ENCODE measurements at places on chromosomes 5 and 9.

DNA sequence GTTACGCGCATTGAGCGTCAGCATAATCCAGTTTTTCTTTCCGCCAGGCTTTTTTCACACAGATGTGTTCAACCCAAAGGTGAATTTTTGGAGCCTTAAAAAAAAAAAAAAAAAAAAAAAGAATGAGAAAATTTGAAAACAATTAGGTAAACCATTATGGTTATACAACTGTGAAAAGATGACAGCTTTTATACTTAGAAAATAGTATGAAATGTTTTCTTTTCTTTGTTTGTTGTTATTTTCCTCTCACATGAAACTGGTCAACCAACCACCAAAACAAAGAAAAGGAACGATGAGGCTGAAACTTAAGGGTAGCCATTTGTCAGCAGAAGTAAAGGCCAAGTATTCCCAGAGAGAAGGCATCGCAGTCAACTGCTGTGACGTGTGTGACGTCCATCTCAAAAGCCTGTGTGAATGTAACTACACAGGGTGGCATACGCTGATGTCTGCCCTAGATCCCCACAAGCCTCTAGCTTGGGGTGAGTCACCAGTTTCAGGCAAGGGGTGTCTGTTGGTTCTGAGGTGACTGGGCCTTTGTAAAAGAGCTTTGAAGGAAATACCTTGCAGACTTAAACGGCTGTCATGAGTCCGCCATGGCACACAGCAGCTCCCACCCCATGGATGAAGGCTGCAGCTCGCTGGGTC lies 182.9 kb downstream of the AOPEP start:
- DNase-seq = no peak

GRCh38 chr5:13809921-13810320 lies 134.6 kb downstream of the DNAH5 start:
- no peak for DNase-seq

DNA sequence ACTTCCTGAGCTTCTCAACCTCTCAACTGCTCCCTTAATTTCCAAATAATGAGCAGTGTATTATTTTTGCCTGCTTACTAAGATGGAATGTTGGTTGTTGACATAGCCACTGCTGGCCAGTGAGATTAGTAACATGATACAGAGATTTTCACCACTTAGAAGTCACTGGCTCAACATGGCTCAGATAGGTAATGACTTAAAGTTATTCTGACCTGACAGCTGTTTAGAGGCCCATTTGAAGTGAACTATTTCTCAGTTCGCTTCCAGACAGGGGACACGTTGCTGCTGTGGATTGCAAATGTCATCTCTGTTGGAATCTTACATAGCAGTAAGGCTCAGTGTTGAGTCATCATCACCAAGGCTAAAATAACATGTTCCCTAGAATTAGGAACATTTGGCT lies 490.2 kb downstream of the TLE4 start:
- no peak for DNase-seq

DNA sequence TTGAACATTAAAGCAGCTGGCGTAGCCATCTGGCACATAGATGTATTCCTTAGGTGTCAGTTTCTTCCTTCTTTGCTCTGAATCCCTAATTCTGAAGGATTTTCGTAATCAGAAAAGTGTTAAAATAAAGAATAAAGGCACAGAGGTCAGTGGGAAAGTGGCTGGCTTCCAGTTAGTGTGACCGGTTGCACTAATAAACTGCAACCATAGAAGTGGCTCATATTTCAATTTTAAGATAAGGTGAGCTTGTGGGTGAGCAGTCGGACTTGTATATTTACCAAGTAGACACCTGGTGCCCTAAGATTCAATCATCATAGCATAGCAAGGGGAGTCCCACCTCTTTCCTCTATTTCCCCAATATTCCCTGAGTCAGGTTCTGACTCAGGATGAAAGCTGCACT lies 459.6 kb downstream of the ACTL7B start:
- DNase-seq = no peak

GRCh38 chr9:1383899-1384455 lies 333.8 kb downstream of the DMRT2 start:
- no peak for DNase-seq

DNA sequence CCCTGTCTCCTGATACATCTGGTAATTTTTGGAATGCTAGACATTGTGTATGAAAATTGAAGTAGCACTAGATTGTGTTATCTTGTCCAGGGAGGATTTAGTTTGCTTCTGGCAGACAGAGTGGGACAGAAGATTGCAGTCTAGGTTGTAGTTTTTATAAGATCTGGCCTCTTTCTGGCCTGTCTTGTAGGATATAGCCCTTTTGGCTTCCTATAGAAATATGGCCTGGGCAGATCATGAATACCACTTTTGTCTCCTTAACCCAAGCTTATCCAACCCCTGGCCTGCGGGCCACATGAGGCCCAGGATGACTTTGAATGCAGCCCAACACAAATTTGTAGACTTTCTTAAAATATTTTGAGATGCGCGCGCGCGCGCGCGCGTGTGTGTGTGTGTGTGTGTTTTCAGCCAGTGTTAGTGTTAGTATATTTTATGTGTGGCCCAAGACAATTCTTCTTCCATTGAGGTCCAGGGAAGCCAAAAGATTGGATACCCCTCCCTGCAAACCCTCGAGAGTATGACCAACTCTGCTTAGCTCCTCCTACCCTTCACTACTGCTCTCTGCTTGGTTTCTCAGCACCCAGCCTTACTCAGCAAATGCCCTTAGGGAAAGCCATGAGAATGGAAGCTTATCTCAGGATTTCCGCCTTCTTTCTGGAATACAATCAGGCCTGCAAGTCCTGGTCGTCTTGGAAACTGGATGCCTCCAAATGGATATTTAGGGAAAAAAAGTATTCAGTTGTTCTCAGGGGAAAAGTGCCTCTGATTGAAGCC lies 26.5 kb downstream of the ANKRD33B start:
- no peak for DNase-seq

DNA sequence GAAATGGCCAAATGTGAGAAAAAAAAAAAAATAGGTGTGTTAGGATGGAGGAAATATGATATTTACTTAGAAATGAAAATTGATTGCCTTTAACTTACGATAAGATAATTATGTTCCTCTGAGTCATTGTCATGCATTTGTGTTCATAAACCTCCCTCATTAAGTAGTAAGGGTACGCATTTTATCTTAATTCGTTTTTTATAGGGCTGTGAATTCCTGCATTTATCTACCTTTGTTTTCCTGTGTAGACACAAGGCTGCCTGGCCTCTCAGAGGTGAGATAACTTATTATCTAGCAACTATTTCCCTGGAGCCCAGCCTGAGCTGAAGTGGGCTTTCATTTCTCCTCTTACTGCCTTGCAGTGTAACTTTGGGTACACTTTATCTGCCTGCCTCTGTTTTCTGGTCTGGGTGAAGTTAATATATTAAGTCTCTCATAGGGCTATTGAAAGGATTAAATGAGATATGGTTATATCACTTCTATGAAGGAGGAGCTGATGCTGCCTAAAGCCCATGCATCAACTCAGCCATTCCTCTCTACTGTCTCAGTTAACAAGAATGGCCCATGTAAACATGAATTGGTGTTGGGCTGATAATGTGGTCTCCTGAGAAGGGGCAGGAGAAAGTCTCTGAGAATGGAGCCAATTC lies 103.8 kb upstream of the KLF4 start:
- DNase-seq = no peak

GRCh38 chr9:77981332-77981731 lies 50.3 kb downstream of the GNAQ start:
- DNase-seq = no peak

DNA sequence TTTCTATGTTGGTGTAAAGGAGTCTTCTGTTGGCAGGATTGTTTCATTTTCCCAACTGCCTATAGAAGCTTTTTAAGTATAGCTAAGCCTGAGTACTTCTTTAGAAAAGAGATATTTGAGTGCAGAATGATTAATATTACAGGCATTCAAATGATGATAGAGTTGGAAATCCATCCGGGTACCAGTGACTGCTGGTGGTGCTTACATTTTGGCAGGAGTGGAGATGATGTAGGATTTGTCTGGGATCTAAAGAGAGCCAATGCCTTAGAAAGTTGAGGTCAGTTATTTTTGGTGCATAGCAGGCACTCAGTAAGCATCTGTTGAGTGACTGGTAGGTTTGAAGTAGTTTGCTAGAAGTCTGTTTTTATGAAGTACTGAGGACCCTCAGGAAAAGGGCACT lies 433.5 kb downstream of the DMAC1 start:
- DNase-seq = no peak

DNA sequence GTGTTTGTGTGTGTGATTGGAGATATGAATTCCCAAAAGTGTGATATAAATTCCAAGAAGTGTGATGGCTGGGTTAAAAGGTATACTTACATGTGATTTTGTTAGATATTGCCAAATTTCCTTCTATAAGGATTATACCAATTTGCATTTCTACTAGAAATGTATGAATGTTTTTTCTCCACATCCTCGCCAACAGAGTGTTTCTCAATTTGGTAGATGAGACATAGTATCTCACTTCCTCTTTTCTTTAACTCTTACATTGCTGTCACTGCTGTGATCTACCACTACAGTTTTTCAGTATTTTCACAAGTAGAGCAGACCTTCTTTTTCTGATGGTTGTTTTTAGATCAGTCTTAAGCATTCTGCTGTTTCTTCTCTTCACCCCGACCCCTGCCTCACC lies 111.3 kb downstream of the FER start:
- DNase-seq = no peak

GRCh38 chr5:123433596-123433995 lies 10.4 kb upstream of the CEP120 start:
- no peak for DNase-seq

DNA sequence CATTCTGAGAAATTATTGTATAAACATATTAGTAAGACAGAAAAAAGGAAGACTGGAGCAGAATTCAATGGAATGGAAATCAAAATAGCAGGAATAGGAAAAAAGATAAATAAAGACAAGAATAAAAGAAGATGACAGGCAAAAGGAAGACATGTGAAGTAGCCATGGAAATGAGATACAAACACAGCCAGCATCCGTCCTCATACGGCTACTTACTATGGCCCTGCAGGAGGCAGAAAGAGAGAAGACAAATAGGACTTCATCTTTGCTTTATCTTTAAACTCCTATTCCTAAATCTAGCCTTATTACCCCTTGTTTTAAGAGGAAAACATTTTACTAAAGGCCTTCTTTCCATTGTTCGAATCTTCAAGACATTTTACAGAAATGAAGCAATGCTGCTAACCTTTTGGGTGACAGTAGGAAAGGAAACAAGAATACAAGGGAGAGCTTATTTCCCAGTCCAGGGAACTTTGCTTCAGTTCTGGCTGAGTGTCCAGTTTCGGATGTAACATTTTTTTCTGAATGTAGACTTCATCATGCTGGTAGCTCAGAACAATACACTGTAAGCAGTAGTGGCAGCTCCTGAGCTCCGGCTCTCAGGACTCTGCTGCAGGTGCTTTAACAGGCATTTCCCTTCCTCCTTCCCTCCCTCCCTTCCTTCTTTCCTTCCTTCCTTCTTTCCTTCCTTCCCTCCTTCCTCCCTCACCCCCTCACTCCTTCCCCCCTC lies 106.4 kb upstream of the SLC12A2 start:
- no peak for DNase-seq

- no peak for DNase-seq
Measured at GRCh38 chr9:74846766-74847165, 41.0 kb downstream of the TRPM6 start.

DNA sequence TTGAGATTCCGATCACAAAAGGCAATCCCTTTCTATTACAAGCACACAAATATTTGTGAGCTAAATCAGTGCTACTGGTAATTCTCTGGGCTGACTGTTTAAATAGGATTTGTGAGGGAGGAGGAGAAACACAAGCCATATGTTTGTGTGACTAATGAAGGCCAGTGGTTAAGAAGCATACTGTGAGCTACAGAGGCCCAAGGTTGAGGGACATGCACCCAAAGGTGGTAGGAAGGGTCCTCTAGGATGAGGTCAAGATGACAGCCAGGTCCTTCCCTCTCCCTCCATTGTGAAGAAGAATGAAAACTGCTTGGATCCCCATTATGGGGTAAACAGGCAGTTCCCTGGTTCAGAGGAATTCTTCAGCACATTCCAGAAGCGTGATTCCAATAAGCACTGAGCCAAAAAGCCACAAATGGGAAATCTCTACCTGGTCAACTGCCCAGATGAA lies 83.9 kb downstream of the SPOCK1 start:
- no peak for DNase-seq

GRCh38 chr9:85746309-85746708 lies 4.6 kb upstream of the AGTPBP1 start:
- DNase-seq = no peak

GRCh38 chr5:86824637-86825036 lies 206.9 kb downstream of the COX7C start:
- DNase-seq = no peak

DNA sequence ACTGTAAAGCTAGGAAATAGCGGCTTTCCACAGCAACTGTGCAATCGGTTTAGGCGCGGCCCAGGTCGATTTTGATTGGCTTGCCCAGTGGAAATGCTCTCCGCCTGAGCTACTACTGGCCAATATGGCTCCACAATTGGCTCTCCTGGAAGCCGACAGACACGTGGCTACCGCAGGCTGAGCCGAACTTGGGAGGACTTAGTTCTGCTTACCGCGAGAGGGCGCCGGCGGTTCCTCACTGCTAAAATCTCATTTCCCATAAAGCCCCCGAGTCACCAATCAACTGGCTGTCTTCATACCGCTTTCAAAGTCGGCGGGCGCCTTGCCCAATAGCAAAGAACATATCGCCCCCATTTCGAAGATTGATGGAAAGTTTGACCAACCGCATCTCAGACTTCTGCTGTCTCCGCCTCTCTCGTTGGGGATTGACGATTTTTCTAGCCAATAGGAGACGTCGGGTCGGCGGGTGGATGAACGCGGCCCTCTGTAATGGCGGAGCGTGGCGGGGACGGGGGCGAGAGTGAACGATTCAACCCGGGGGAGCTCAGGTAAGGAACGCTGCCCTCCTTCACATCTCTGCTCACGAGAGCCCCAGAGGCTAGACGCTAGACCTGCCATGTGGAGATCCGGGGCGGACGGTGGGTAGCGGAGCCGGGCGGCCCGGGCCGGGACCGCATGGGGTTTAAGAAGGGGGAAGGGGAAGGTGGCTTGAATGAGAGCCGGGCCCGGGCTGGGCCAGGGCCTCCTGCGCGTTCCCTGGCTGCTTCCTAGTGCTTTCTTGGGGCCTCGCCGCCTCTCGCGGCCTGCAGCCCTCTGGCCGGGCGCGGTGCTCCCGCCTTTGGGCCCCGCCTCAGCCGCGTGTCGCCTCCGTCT lies at the start of gene TCERG1:
TSS of gene TCERG1 (plus strand) at position 473 of the 873 bp plus-strand sequence. CDS start at position 490, 17 bp downstream.
- DNase-seq = peak; percentile 100

DNA sequence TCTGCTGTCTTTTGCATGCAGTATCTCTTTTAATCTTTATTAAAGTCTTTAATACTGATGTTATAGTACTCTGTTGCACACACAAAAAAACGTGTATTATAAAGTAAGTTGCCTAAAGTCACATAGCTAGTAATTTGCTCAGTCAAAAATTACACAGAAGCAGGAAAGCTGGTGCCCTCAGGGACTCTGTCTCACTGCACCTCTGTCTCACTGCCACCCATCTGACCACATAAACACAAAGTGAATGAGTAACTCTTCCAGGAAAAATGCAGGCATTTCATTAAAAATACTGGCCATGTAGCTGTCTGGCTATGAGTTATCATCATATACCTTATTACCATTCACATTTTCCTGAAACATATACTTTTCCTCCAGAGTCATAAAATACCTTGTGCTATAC lies 591.7 kb downstream of the CSNK1G3 start:
- DNase-seq = no peak

GRCh38 chr9:5586391-5586802 lies 42.5 kb upstream of the RIC1 start:
- no peak for DNase-seq

Data from Jurkat, Clone E6-1 (cell line).